Activated T-cell treated with anti-CD3 and anti-CD28 coated beads, Interleukin-2, amount 50 U/mL, for 72 hours (primary cell): ENCODE measurements at places on chromosomes 2 and 18. TPM values are rescaled to one million over a fixed set of nuclear protein-coding genes. Genes with fewer than 3 reads are reported as not detected.

- peak; percentile 38 for DNase-seq
Observed at GRCh38 chr2:127674241-127675209, 805 bp downstream of the LIMS2 start.

DNA sequence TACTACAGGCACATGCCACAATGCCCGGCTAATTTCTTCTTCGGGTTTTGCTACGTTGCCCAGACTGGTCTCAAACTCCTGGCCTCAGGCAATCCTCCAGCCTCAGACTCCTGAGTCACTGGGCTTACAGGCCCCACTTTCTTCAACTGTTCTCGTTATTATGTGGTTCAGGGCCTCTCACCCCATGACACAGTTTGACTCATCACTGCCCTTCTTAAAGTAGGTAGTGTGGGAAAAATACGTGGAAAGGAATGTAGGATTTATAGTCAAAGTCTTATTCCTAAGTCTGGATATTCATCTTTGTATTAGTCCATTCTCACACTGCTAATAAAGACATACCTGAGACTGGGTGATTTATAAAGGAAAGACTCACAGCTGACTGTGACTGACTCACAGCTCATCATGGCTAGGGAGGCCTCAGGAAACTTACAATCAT lies 19.4 kb downstream of the CENPA start:
- no peak for DNase-seq

DNA sequence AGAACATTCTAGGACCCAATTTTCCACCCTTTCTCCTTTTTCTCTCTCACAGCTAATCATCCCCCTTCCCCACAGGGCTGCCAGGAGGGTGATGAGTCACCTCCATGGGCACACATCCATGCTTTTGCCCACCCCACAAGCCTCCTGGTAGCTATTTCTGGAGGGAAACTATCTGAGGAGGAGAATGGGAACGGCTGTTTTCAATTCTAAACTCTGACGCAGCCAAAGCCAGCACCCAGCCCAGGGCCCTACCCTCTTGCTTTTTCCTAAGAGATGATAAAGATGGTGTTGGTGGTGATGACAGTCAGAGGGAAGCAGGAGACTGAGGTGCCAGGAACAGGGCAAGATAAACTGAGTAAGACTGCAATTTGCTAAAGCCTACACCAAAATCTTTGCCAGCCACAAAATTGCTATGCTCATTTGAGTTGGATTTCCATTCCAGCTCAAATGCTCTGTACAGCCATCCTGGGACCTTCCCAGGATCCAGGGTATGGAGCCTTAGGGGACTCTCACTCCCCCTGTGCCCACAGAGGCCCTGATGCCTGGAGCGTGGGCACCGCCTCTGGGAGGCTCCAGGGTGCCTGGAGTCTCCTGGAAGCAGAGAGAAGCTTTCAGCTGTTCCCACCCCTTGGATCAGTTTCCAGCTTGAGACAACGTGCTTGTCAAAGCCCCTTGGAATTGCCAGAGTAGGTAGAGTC lies 62.0 kb upstream of the FZD7 start:
- no peak for DNase-seq

TRIP12 gene
- total RNA-seq = 250 TPM

SKOR2 gene
- 0.70 TPM for total RNA-seq
